ENCODE measurements at places on chromosomes 7 and 10.
A peak's percentile ranks its signal among the peaks of the same experiment; 100 is the strongest.

GRCh38 chr7:146606628-146607027 is 490.0 kb downstream of the CNTNAP2 start:
- ATAC-seq, result no peak

GRCh38 chr10:19498393-19499290 is 317.6 kb upstream of the PLXDC2 start:
- ATAC-seq, result no peak

GRCh38 chr7:142914121-142914520 is 19.4 kb downstream of the TRPV5 start:
- ATAC-seq, result no peak

DNA sequence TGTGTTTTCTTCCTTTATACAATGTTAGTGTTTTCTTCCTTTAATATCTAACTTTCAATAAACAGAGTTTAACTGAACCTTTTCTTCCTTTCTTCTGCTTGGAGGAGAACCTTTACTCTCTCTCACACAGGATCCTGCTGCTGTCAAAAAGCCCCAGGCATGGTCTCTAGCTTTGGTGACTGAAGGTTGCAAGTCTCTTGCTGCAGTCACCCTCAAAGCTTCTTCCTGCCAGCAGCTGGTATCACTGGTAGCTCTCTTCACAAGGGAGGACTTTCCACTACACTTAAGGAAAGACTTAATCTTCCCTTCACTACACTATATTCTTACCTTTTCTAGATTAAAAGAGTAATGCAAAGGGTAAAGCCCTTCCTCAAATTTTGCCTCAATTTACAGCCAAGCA is 153.4 kb downstream of the SGMS1 start:
- no peak for ATAC-seq

DNA sequence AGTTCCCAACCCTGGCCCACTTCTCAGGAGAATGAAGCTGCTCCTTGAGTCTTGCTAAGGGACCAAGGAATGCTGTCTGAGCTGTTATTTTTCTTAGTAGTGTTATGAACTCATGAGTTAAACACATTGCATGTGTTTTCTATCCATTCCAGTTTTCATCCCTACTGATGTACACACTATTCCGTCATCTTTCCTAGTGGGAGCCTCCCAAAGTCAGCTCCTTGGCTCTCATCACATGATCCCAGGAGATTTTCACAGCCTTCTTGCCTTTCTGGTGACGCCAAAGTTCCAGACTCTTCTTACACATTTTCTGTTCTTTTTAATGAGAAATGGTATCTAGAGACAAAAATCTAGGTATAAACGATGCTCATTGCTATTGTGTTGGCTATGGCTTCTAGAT is 8.4 kb upstream of the C10orf71 start:
- ATAC-seq, result no peak

DNA sequence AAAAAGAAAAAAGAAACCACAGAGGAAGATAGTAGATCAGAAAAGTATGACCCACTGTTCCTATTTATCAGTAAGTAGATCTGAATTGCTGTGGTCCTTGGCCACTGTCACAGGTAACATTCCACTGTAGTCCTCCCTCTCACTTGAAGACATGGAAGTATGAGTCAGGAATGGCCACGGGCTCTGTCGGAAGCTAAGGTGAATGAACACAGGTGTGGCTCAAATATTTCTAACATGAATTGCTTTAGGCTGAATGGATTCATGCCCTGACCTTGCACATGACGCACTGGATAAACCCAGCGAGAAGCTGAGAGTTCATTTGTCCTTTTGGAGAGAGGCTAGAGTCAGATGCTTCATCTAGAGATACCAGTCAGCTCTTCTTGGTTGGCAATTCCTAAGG is 224.5 kb upstream of the SP8 start:
- no peak for ATAC-seq

DNA sequence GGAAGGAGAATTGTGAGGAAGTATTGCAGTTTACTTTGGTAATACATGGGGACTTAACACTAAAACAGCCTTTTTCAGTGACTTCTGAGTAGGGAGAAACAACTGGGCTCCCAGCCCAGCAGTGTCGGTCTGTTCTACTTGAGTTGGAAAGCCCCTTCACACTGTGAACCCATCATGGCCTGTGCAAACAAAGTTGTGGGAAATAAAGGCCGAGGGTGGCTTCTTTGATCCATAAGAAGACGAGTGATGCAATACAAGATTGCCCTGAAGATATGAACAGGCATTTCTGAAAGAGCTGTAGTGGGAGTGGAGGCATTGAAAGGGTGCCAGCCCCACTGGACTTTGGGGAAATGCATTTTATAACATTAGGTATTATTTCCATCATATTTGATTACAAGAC is 28.3 kb downstream of the C10orf120 start:
- no peak for ATAC-seq

DNA sequence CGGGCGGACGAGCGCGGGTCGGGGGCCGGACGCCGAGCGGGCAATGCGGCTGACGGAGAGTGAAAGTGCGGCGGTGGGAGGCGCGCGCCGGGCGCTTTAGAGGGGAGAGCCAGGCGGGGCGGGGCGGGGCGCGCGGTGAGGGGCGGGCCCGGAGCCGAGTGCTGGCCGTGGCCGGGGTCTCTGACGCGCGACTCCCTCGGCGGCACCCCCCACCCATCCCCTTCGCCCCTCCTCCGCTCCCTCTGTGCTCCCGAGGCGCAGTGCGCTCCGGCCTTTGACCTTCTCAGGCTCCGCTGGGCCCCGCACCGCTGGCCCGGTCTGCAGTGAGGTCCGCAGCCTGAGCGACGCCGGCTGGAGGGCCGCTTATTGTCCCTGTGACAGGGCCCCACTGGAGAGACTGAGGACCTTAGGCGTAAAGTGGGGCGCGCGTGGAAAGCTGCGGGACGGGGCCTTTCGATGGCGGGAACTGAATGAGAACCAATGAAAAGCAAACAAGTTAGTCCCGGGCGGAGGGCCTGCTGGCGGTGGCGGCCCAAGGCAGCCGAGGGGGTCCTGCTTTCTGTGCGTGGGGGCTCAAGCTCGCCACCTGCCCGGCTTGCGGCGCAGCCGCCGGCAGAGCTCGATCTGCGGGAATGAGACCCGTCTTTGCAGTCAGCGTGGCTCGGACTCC is at the start of gene CXCL12:
TSS of gene CXCL12 (minus strand) at position 72 of the 670 bp plus-strand sequence. CDS start 92 bp downstream, outside the sequence.
- no peak for ATAC-seq

DNA sequence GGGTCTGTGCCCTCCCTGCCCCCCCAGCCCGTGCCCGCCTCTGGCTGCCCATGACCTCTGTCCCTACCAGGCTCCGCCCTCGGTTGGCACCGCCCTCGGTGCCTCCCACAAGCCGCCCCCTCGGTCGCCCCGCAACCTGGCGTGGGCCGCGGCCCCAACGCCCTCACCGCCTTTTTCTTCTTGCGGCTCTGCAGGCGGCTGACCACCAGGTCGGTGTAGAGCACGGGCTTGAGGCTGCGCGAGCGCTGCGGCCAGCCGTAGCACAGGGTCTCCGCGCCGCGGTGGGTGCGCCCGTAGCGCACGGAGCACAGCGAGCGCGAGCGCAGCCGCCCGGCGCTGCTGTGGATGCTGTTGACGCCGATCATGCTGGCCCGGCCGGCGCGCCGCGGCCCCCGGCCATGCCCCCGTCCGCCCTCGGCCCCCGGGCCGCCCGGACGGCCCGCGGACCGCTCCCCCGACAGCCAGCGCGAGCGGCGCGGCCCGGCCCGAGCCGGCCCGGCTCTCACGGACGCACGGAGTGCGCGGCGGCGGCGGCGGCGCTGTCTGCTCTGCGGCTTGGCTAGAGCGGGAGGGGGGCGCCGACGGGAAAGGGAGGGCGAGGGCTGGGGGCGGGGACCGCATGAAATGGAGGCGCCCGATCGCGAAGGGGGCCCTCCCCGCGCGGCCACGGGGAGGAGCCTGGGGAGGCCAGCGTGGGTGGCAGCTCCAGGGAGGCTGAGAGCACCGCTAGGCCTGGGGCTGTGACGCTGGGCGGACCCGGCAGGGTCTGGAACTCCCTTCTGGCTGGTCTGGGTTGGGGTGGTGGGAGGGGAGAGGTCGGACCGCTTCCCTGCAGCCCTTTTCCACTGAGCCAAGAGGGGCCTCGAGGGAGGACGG is 9.6 kb downstream of the PSD start:
- ATAC-seq, result peak; percentile 10

GRCh38 chr7:72754312-72754711 is 73.7 kb downstream of the TYW1B start:
- ATAC-seq, result no peak

Measured in SK-N-SH treated with all-trans-retinoic acid at 6 μM for 48 hours (cell line).